ENCODE measurements at places on chromosomes 7 and 10. TPM values are rescaled to one million over a fixed set of nuclear protein-coding genes. Genes with fewer than 3 reads are reported as not detected.

DNA sequence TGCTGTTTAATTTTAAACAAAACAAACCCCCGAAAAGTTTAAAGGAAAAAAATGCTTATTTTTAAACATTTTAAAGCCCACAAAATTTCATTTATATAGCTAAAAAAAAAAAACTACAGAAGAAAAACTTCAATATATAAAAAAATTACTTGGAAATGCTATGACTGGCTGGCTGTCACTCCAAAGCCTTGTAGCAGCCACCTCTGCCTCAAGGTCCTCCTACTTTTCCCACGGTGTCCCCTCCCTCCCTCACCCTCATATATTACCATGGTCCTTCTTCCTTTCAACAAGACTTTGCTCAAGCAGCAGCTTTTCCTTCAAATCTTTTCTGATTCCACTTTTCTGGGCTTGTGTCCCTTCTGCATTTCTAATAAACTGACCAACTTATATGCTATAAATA lies 122.0 kb downstream of the TPK1 start:
- DNase-seq = no peak

GRCh38 chr7:72037516-72037915 lies 374.6 kb downstream of the CALN1 start:
- no peak for DNase-seq

GRCh38 chr7:49346195-49346899 lies 422.0 kb downstream of the CDC14C start:
- DNase-seq = no peak

SAMD9L gene
- 29.3 TPM for polyA plus RNA-seq

DNA sequence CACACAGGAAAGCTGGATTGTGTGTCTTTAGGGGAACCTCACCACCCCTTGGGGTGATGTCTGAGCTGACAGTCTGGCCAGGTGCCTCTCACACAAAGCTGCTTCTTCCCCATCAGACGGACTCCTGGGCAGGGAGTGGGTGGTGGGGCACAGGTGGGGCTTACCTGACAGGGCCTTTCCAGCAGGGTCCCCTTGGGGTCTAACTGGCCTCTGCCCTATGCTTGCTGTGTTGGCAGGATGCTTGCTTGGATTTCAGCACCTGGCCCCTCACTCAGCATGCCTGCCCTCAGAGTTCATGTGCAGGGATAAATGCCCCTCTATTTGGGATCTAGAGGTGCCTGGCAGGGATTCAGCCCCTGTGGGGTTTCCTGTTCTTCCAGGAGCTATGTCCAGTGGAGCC lies 496.9 kb upstream of the ZMIZ1 start:
- DNase-seq = no peak

TMEM168 gene
- 4.4 TPM for polyA plus RNA-seq

DNA sequence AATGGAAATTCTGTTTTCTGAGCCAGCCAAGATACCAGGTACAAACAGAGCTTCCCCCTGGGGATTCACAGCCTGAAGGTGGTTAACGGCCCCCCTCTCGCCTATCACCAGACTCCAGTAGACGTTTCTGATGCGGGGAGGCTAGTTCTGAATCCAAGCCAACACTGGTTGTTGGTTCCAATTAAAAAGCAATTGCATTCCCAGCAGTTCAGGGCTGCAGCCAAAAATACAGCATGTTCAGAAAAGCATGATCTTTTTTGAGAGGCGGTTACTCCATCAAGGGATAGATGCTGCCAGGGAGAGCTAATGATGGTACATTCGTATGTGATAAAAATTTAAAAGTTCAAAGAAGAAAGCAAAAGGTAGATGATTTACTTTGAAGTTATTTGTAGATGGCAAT lies 481.0 kb downstream of the GALNT17 start:
- DNase-seq = no peak

GRCh38 chr7:56229631-56230030 lies 113.4 kb upstream of the NUPR2 start:
- no peak for DNase-seq

IL2RA gene
- 0.16 TPM for polyA plus RNA-seq

MYL10 gene
- polyA plus RNA-seq = not detected

GRCh38 chr7:1152492-1152891 lies 7.5 kb downstream of the ZFAND2A start:
- DNase-seq = no peak

GRCh38 chr7:107039199-107039900 lies 5.2 kb upstream of the PRKAR2B start:
- DNase-seq = no peak

DNA sequence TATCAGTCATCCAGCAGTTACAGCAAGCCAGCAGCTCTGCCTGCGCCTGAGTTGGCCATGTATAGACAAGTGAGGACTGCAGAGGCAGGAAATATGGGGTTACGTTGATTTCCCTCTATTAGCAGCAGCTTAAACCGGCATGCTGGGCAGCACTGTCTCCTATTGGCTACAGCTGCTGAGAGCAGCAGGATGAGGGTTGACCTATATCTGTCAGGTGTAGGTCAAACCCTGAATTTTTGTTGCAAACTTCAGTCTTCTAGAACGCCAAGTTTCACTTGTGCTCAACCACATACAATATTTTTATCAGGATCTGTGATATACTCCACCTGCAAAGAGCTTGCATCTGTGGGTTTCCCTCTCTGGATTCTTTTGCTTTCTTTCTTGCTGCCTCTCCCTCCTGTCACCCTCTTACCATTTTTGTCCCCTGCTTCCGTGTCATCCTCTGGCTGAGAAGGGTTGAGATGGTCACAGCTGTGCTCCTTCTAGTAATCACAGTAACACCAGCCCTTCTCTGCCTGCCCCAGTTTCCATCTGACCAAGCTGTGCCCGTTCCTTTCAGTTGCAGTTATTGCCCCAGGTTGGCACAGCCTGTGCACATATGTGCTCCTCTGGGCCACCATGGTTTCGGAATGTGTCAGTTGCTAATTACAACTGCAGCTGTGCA lies 23.8 kb upstream of the GLCCI1 start:
- DNase-seq = peak; percentile 2

DNA sequence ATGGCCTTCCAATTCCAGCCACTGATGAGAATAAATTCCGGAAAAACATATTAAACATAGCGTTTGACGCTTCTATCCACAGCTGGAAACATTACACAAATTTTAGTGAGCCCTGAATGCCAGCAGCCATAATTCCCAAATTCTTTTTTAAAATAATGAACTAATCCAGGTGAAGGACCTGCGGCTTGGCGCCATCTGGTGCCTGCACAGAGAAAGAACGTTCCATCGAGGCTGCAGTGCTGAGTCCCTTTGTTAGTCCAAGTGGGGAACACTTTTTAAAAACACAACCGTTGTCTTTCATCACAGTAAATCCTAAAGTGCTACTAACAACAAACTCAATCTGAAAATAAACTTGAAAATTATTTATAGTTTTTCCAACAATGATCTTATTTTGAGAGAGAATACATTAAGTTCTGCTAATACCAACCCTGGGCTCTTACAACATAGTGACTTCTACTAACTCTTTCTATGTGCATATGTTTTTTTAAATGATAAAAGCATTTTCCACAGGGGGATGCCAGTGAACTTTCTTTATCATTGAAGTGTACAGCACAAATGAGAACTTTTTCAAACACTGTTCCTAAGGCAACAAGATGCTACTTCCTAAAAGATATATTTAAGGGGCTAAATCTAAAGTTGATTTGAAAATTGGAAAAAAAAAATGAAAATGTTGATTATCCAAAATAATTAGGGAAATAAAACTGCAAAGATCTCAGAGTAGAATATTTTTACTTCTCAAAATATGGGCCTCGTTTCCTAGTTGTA lies 166.9 kb upstream of the RNF32 start:
- no peak for DNase-seq

Data from naive thymus-derived CD8-positive, alpha-beta T cell (primary cell).